ENCODE measurements at places on chromosomes 16 and 17.

- DNase-seq, result no peak
Observed at GRCh38 chr17:34291721-34292348, 6.3 kb downstream of the CCL11 start.

DNA sequence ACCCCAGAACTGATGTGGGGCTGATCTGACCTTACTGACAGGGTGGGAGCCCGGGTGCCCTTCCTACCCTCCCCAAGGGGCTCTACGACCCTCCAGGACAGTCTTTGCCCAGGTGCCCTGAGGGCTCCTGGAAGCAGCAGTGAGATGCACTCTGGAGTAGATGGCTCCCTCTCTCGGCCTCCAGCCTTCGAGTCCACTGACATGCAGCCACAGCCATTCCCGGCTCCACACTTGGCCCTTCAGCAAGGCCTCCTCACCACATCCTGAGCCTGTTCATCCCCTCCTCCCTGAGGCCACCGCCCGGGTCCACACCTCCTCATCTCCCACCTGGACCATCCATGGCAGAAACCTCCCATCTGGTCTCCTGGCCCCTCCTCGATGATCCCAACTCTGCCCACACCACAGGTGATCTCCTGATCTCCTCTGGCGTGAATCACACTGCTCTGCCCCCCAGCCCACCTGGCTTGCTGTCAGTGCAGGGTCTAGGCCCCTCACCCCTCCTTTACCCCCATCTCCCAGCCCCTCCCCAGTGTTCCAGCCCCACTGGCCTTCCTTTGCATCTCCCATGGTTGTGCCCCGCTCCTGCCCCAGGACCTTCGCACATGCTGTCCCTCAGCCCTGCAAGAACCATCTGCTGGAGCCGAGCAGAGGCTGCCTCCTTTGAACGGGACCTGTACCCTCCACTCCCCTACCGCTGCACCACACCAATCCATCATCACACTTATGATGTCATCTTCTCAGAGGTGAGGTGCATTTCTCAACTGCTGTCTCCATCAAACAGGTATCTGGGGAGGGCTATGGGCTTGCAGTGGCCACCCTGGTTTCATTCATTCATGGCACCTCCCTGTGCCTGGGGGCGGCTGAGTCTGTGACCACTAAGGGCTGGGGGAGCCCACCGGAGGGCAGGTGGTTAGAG is 44.7 kb downstream of the SOCS1 start:
- DNase-seq, result no peak

- no peak for DNase-seq
Observed at GRCh38 chr17:43897831-43898230, 9.5 kb downstream of the MPP2 start.

- DNase-seq, result no peak
Observed at GRCh38 chr17:5817475-5818395, 233.4 kb upstream of the NLRP1 start.

DNA sequence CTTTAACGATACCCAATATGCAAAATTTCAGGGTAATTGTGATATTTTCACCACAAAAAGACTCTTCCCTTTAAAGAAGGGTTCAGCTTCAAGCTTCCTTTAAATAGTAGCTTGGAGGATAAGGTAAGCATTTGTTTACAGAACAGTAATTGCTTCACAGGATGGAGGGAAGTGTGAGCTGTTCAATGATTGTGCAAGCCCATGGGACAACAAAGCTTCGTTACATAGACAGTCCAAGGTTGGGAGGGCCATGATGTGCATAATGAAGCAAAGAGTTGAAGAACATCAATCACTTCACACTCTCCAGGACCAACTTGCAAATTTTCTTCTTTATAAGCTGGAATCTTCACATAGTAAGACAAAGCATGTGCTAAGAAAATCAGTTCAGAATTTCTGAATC is 145.0 kb upstream of the ASIC2 start:
- DNase-seq, result no peak

GRCh38 chr16:11596572-11597226 is 10.0 kb upstream of the LITAF start:
- no peak for DNase-seq

GRCh38 chr17:73436954-73437353 is 125.2 kb upstream of the CDC42EP4 start:
- no peak for DNase-seq

All from cortex of kidney (tissue), 1 donor.